ENCODE measurements at places on chromosomes 12 and 14. TPM values are rescaled to one million over a fixed set of nuclear protein-coding genes. Genes with fewer than 3 reads are reported as not detected.

The SYNE2 gene
- 67.4 TPM for total RNA-seq

DNA sequence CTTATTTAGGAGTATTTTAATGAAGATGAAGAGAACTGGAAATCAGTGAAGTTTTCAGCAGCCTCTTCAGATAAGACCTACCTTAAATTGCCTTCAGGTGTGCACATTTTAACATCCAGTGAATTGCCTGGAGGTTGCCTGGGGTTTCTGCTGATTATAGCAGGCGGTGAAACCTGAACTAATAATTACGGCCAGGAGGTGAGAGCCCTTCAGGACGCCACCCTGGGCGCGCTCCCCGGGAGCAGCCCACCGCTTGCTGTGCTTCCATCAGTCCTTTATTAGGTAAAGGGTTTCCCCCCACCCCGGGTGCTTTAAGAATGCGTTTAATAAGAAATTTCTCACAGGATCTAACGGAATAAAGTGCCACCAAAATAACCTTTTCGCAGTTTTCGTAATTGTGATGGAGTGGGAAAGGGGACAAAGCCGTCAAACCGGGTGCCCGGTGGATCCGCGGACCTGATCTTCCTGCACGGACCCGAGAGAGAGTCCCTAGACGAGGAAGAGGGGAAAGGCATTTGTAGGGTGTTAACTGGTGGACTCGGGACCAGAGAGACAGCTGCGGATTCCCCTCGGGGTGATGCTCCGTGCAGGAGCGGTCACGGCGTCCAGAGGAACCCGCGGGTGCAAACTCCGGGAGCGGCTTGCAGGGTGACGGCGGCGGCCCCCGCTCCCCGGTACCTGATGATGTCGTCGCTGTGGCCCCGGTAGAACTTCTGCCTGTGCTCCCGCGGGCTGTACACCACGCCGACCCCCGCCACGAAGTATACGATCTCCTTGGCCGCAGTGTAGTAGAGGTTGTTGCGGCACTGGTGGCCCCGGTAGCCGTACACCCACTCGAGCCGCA is 902 bp downstream of the EML5 start:
- no peak for DNase-seq
- no peaks in the 10 kb centered on the region for H3K36me3 ChIP-seq
- no peak overlapping the region for H3K27ac ChIP-seq
- H3K4me3 ChIP-seq = peak overlapping the region; percentile 70

DNA sequence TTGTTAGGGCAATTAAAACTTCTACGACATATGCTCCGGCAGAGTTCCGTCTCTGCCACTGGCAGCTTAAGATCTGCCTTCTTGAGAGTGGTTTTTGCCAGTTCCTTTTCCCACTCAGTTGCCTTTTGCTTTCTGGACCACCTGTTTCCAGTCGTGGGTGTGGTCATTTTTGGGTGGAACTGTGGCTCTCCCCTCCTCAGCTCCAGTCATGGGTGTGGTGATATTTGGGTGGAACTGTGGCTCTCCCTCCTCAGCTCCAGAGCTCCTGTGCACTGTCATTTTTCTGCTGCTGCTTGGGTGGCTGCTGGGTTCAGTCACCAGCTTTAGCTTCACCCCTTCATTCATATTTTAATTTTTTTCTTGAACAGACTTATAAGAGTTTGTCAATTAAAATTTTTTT is 25.3 kb downstream of the WDR20 start:
- no peaks in the 10 kb centered on the region for H3K36me3 ChIP-seq
- no peak for DNase-seq
- H3K27ac ChIP-seq = no peak overlapping the region
- H3K4me1 ChIP-seq = peaks cover 22% of the 10 kb centered on the region

The CCDC197 gene
- total RNA-seq = not detected

The IL23A gene
- 0.61 TPM for total RNA-seq

- H3K4me1 ChIP-seq = peaks cover 6% of the 10 kb centered on the region
- peaks cover under 1% of the 10 kb centered on the region for H3K36me3 ChIP-seq
- no peak for DNase-seq
- no peaks in the 10 kb centered on the region for H3K27me3 ChIP-seq
These were observed 69.1 kb downstream of the SMOC1 start for GRCh38 chr14:69948351-69948750.

Data from MCF 10A (cell line).